ENCODE measurements at places on chromosomes 6 and 20.
A peak's percentile ranks its signal among the peaks of the same experiment; 100 is the strongest.

DNA sequence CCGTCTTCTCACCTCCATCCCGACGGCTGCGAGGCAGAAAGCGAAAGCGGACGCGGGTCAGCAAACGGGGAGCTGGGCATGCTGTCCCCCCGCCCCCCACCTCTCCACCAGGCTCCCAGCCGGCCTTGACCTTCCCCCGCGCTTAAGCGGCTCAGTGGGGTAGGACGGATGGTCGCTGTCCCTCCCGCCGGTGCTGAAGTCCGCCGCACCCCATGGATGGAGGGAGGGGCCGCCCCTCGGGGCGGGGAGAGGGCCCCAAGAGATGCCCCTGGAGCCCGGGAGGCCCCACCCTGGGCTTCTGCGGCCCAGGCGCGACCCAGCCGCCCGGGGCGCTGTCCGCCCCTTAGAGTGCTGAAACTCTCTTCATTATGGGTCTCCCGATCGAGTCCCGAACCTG is at the start of gene KCNB1:
Gene KCNB1 (minus strand): TSS at position 48 of the 397 bp plus-strand sequence. CDS start 188 bp downstream, outside the sequence.
- no peak for DNase-seq

DNA sequence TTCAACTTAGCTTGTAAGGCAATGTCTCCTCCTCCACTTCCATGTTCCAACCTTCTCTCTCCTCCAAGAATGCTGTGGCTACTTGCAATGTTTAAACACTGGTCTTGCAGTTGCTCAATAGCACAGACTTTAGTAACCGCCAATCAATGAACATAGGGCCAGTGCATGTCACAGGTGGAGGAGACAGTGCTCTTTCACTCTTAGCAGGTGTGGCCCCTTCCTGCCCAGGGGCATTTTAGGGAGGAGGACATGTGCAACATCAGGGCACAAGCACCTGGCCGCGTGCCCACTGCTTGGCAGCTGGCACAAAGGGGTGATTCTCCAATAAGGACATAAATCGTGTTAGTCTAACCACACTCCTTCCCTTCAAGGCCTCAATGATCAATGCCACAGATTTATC is 41.3 kb downstream of the ADGRF1 start:
- DNase-seq = no peak

DNA sequence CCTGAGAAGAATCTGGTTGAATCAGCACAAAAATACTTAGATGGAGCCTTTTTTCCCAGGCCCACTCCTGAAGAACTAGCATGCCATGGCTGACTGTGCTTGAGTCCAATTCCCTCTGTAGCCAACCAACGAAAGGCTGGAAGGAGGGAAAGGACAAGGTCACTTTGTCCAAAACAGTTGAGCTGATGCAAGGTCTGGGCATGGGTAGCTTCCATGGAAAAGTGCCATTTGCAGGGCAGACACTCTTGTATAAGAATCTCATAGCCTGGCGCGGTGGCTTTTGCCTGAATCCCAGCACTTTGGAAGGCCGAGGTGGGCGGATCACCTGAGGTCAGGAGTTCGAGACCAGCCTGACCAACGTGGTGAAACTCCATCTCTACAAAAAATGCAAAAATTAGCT is 125.0 kb upstream of the LGSN start:
- no peak for DNase-seq

GRCh38 chr6:137661601-137662000 is 167.4 kb upstream of the OLIG3 start:
- DNase-seq = peak; percentile 55

- no peak for DNase-seq
These were observed 11.8 kb downstream of the CHMP4B start for GRCh38 chr20:33822991-33823390.

DNA sequence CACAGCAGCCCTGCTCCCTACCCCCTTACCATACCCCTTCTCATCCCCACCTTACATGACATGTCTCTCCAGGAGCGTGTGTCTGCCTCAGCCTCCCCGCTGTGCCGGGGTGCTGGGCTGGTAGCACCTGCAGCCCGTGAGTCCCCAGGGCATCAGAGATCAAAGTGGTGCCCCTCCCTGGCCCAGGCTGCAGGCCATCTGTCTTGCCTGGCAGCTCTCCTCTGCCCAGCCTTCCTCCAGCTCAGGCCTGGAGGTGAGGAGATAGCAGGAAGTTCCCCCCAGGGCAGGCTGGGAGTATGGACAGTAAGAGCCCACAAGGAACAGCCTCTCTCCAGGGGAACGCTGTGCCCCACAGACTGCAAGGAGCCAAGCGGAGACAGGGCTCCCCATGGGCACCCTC is 35.3 kb downstream of the GRM4 start:
- DNase-seq = no peak

DNA sequence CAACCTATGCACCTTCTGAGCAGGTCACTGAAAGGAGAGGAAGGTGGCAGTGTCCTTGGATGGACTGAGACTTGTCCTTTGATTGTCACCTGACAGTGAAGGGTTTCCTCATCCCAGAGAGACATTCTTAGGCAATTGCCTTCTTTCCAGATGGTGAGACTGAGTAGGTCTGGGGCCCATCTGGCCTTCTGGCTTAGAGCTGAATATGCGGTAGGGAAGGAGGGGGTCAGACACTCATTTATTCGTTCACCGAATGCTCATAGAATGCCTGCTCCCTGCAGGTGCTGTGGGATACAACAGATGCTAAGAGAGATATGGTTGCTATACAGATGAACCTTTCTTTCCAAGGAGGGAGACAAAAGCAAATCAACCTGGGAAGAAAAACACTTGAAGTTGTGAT is 76.8 kb downstream of the BMP6 start:
- DNase-seq = no peak

- no peak for DNase-seq
These were observed 37.0 kb downstream of the MC3R start for GRCh38 chr20:56285496-56285895.

GRCh38 chr20:43737925-43738324 is 11.1 kb upstream of the GTSF1L start:
- no peak for DNase-seq

DNA sequence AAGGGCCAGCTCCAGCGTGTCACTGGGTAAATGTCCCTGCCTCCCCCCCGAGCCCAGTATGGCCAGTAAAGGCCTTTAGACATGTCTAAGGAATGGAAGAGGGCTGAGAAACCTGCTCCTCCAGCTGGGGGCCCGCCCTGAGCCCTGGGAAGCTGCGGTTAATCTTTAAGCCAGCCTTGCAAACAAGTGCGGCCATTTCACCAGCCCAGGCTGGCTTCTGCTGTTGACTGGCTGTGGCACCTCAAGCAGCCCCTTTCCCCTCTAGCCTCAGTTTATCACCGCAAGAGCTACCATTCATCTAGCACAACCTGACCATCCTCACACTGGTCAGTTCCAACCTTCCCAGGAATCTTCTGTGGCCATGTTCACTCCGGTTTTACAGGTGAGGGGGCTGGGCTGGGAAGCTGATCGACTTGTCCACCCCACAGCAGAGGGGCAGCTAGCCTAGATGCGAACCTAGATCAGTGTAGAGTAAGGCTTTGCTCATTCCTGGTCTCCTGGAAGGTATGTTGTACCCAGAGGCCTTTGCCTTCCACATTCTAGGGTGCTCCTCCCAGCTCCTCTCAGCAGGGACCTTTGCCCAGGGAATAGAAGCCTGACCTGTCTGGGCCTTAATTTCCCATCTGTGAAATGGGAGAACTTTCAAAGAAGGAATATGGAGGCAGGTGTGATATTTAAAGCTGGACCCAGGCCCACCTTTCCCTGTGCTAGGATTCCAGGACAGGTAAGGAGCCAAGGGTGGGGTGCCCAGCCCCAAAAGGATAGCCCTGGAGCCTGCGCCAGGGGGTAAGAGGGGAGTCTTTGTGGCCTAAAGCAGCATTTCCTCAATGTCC is 1.2 kb upstream of the SRC start:
- no peak for DNase-seq

GRCh38 chr6:117616391-117617209 is 14.3 kb upstream of the GOPC start:
- peak; percentile 34 for DNase-seq

- peak; percentile 22 for DNase-seq
These were observed 65.0 kb upstream of the EEF1A1 start for GRCh38 chr6:73585566-73586415.

DNA sequence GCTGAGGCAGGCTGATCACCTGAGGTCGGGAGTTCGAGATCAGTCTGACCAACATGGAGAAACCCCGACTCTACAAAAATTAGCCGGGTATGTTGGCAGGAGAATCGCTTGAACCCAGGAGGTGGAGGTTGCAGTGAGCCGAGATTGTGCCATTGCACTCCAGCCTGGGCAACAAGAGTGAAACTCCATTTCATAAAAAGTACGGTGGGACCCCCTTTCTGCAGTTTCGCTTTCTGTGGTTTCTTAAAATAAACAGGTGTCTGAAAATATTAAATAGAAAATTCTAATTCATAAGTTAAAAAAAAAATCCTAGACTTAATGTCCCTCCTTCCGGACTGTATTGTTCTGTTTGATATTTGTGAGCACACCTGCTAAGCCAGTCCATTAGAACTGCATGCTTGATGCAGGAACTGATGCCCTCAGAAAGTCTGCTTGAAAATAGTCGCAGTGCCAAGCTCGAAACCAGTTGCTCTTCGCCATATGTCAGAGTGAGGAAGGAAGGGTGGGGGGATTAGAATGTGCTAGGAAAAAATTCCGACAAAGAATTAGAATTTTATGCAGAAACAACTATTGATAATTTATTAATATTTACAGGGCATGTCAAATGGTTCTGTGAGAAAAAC is 85.9 kb downstream of the JARID2 start:
- DNase-seq = no peak

- DNase-seq = no peak
These were observed 37.7 kb downstream of the KCNK17 start for GRCh38 chr6:39276379-39276995.

DNA sequence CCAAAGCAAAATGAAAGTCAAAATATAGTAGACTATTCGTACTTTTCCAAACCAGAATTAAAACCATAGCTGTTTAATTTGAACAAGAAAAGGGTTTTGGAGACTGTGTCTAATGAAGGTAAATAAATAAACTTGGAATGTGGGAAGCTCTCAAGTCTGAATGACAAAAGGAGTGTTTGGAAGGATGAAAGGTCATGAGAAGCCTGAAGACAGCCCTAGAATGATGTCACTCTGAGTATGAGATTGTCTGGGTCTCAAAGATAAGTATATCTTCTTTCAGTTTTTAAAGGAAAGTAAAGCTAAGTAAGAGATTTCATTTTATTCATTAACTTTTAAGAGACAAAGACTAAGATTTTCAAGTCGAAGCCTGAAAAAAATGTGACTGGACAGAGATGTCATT is 72.9 kb downstream of the RFX6 start:
- DNase-seq = no peak

GRCh38 chr6:168213121-168213524 is 106.5 kb downstream of the DACT2 start:
- no peak for DNase-seq

GRCh38 chr6:129695373-129696027 is 14.5 kb downstream of the ARHGAP18 start:
- DNase-seq = no peak

DNA sequence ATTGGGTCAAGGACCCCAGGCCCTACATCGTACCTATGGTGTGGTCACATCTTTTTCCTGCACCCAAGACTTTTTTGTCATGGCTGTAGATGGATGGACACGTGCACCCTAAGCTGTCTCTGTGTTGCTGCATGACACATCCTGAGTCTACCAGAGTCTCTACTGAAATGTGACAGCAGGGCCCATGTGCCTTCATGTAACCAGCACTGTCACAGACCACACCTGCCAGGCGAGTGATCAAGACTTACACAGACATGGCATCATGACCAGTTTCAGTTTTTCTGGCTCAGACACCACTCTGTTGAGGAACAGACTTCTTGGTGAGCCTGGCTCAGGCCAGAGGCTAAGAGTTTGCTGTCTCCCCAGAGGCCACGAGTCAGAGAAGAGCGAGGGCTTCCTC is 7.6 kb downstream of the PRND start:
- DNase-seq = no peak

- DNase-seq = no peak
These were observed 27.2 kb downstream of the BRPF3 start for GRCh38 chr6:36223706-36224105.

GRCh38 chr20:56438284-56438683 is 26.2 kb downstream of the CASS4 start:
- DNase-seq = no peak

DNA sequence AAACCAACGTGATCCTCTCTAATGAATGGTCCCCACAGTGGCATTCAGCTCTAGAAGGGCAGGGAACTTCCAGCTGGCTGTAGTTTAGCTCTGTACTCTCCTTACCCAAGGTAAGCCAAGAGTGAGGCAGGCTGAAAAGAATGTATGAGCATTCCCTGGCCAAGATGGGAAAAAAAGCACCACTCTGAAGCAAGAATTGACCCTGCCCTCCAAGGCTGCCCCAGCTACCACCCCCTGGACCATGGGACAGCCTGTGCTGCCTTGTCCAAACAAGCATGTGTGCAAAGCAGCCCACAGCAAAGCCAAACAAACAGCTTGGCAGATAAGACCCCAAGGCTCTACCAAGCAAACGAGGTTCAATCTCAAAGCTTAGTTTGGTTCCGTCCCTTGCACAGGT is 73.9 kb downstream of the GFOD1 start:
- no peak for DNase-seq

DNA sequence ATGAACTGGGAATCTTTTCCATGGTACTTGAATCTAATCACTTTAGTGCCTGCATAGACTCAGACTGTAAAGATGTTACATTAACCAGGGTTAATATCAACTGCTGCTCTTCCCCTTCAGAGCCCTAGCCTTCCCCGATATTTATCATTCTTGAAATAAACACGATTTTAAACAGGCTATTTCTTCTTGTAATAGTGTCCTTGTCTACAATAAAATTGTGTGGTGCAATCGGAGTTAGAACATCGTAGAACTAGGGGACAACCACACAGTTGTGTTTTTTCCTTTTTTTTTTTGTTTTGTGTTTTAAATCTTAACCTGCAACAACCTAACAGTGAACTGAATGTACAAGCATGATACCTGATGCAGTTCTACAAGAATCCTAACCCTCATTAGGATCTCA is 4.5 kb downstream of the GJA1 start:
- DNase-seq = no peak

- no peak for DNase-seq
These were observed 97.6 kb upstream of the ZNF217 start for GRCh38 chr20:53691060-53691810.

DNA sequence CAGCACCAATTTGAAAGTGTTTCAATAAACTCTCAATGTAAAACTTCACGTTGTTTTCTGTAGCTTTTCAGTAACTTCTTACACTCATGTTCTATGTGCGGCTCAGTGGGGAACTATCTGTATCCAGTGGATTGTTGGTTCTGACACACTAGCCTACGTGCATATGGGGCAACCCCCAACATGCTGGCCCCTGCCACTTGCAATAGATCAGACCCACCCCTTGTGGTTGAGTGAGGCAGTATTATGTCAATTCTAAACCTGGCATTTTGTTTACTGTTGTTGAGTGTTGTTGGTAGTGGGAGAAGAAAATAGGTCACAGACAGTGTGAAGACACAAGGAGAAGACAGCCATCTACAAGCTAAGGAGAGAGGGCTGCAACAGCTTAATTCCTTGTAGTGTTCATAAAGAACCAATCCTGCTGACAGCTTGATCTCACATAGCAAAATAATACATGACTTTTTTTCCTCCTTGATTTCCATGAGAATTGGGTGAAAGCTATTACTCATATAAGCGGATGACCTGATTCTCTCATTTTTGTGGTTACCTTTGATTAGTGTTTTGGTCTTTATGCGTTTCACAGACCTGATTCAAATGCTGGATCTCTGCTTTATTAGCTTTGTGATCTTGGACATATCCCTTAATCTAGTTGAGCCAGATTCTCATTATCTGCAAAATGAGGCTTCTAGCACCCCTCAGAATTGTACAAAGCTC is 320.4 kb downstream of the LAMA2 start:
- no peak for DNase-seq

GRCh38 chr20:14919501-14920081 is 582.2 kb upstream of the FLRT3 start:
- DNase-seq = no peak

Data from stimulated activated CD4-positive, alpha-beta T cell treated with anti-CD3 and anti-CD28 coated beads, Interleukin-2, amount 100 ng/mL, for 4 hours (primary cell).